Osteocyte (in vitro differentiated cells): ENCODE measurements at places on chromosomes 2 and 18. TPM values are rescaled to one million over a fixed set of nuclear protein-coding genes. Genes with fewer than 3 reads are reported as not detected.

- H3K4me1 ChIP-seq: peaks cover 77% of the 10 kb centered on the region
- H3K4me3 ChIP-seq: no peak overlapping the region
- no peak for DNase-seq
- H3K27me3 ChIP-seq: no peaks in the 10 kb centered on the region
These were observed 39.4 kb downstream of the MAP4K4 start for GRCh38 chr2:101736861-101737291.

- no peaks in the 10 kb centered on the region for H3K36me3 ChIP-seq
- H3K27ac ChIP-seq: no peak overlapping the region
- H3K27me3 ChIP-seq: no peaks in the 10 kb centered on the region
- DNase-seq: no peak
- H3K4me1 ChIP-seq: no peaks in the 10 kb centered on the region
These were observed 214.3 kb upstream of the LYPD1 start for GRCh38 chr2:132884292-132884691.

GRCh38 chr2:156110890-156111289, 221.6 kb downstream of the NR4A2 start:
- H3K36me3 ChIP-seq: no peaks in the 10 kb centered on the region
- H3K27me3 ChIP-seq: no peaks in the 10 kb centered on the region
- H3K27ac ChIP-seq: no peak overlapping the region
- no peak overlapping the region for H3K4me3 ChIP-seq

- no peaks in the 10 kb centered on the region for H3K36me3 ChIP-seq
- no peaks in the 10 kb centered on the region for H3K4me1 ChIP-seq
- H3K4me3 ChIP-seq: no peak overlapping the region
- no peak for DNase-seq
- no peak overlapping the region for H3K27ac ChIP-seq
These were observed 37.4 kb upstream of the C1D start for GRCh38 chr2:68100189-68100588.

DNA sequence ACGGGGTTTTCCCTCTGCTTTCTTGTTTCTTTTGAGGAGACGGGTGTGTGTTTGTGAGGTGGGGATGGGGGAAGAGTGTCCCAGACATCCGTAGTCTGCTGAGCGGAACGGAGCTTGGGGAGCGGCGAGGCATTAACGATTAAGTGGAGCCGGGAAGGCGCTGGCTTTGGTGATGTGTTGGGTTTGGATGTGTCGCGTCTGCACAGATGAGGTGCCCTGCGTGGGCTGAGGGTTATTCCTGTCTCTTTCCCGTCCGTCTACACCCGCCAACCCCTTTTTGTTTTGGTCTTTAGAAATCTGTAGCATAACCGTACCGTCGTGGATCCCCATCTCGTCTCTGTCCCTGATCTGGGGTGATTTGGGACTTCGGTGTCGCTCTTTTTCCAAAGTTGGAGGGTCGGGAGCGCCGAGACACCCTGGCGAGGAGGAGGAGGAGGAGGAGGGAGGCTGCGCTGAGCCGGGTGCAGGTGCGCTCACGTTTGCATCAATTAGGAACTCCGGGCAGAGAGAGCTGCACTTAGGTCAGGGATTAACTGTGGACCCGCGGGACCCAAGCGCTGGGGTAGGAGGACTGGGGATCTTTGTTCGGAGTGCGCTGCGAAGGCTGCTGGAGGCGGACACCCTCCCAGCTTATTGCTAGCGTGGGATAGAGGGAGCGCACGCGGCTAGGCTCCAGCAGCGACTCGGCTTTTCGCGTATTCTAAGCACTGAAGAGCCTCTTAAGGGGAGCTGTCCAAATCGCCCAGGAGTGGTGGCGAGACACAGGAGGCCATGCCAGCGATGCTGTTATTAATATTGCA, 720.3 kb downstream of the DPP10 start:
- DNase-seq: no peak
- H3K36me3 ChIP-seq: no peaks in the 10 kb centered on the region
- peaks cover 33% of the 10 kb centered on the region for H3K27me3 ChIP-seq
- H3K4me3 ChIP-seq: peak overlapping the region; percentile 29
- no peak overlapping the region for H3K27ac ChIP-seq

GRCh38 chr2:223697892-223698645, 95.9 kb upstream of the SCG2 start:
- no peaks in the 10 kb centered on the region for H3K36me3 ChIP-seq
- no peak for DNase-seq
- no peaks in the 10 kb centered on the region for H3K27me3 ChIP-seq
- H3K4me1 ChIP-seq: peaks cover 23% of the 10 kb centered on the region
- H3K27ac ChIP-seq: no peak overlapping the region
- no peak overlapping the region for H3K4me3 ChIP-seq

DNA sequence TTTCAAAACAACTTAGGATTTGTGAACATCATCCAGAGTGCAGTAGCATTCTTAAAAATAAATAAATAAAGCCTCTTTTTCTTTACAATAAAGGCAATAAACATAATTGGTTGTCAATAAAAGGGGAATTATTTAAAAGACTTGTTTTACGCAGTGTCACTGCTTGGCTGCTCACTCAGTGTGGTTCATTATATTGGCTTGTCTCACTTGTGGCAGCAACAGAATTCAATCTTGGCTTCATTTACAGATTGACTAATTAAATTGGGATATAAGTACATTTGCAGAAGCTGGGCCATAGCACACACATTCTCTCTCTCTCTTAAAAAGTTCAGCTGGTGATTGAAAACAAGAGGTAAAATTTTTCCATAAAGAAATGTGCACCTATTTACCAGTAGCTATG, 1027.6 kb downstream of the LRP1B start:
- H3K4me3 ChIP-seq: no peak overlapping the region
- H3K36me3 ChIP-seq: no peaks in the 10 kb centered on the region
- no peak overlapping the region for H3K27ac ChIP-seq
- no peaks in the 10 kb centered on the region for H3K27me3 ChIP-seq
- peaks cover 7% of the 10 kb centered on the region for H3K4me1 ChIP-seq
- no peak for DNase-seq

DNA sequence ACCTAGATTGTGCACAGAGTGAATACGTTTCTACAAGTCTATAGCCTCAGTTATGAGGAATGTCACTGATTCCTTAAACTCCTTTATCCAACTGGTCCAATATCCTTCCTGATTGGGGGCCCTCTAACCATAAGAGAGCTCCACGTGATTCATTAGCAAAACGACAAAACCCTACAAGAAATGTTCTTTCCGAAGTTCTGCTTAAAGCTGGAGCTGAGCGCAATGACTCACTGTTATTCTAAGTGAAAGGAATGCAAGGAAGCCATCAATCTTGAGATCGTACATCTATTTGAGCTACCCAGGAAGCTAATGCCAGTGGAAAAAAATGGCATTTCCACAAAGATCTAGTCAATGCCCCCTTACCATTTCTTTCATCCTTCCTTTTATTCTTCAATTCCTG, 354.9 kb upstream of the CDH20 start:
- H3K4me1 ChIP-seq: peaks cover 57% of the 10 kb centered on the region
- DNase-seq: no peak
- no peak overlapping the region for H3K4me3 ChIP-seq
- H3K36me3 ChIP-seq: no peaks in the 10 kb centered on the region
- no peaks in the 10 kb centered on the region for H3K27me3 ChIP-seq

- peaks cover 8% of the 10 kb centered on the region for H3K27me3 ChIP-seq
- no peaks in the 10 kb centered on the region for H3K36me3 ChIP-seq
- H3K27ac ChIP-seq: no peak overlapping the region
- H3K4me3 ChIP-seq: no peak overlapping the region
- no peaks in the 10 kb centered on the region for H3K4me1 ChIP-seq
These were observed 1466.8 kb upstream of the NXPH2 start for GRCh38 chr2:140246957-140247356.

DNA sequence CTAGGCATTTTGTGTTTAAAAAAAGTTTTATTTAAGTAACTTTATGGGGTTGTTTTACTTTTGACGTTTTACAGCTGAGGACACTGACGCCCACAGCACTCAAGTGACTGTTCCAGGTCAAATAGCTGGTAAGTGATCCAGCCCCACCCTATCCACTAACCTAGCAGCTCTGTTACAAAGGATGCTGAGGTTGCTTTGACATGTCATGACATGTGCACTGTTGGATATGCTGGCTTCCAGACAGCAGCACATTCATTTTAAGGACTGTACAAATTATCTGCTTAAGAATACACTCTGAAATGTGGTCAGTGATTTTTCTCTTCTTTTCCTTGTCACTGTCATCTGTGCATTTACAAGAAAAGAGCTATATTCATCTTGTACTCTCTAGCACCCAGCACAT, 417.5 kb downstream of the ZEB2 start:
- peaks cover 11% of the 10 kb centered on the region for H3K4me1 ChIP-seq
- no peaks in the 10 kb centered on the region for H3K27me3 ChIP-seq
- H3K4me3 ChIP-seq: no peak overlapping the region
- DNase-seq: no peak

DNA sequence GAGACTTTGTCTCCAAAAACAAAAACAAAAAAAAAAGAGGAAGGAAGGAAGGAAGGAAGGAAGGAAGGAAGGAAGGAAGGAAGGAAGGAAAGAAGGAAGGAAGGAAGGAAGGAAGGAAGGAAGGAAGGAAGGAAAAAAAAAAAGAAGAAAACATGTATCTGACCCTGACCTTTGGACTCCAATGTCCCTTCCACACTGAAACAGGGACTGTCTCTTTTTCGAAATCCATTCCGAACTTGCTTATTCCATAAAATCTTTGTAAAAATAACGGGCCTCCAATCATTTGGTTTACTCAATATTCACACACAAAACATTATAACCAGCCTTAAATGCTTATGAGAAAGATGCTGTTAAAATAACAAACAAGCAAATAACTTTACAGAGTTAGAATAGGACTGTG, 225.7 kb downstream of the TCF4 start:
- no peak overlapping the region for H3K4me3 ChIP-seq
- no peaks in the 10 kb centered on the region for H3K27me3 ChIP-seq
- H3K36me3 ChIP-seq: peaks cover 2% of the 10 kb centered on the region

DNA sequence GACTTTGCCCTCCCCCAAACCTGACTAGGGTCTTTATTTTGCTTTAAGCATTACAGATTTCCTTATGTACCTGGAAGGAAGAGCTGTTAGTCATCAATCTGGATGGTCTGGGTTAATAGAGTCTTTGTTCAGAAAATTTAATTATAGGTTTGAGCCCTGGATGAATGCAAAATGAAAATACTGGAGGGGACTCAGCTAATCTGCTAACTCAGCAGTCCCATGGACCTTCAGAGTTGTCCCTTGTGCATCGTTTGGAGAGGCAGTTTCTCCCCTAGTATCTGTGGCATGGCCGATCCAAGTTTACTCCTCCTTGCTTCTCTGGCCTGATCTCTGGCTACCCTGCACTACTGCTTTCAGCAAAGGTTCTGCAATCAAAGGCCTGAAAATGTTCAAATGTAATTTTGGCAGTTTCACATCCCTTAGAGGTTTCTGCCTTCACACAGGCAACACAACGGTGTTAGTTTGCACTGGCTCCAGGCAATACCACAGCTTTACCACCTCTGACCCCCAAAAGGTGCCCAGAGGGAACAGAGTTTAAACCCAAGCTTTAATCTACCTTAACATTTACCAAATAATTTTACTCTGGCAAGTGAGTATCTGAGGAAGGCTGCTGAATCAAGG, 134.3 kb downstream of the THADA start:
- no peaks in the 10 kb centered on the region for H3K27me3 ChIP-seq
- peaks cover 90% of the 10 kb centered on the region for H3K4me1 ChIP-seq
- H3K27ac ChIP-seq: peak overlapping the region; percentile 93
- no peak for DNase-seq
- H3K36me3 ChIP-seq: peaks cover 3% of the 10 kb centered on the region

GRCh38 chr18:26792661-26793060, 72.8 kb downstream of the AQP4 start:
- no peaks in the 10 kb centered on the region for H3K27me3 ChIP-seq
- no peak for DNase-seq
- no peak overlapping the region for H3K27ac ChIP-seq
- no peak overlapping the region for H3K4me3 ChIP-seq
- no peaks in the 10 kb centered on the region for H3K36me3 ChIP-seq

RAMP1 gene
- 87.9 and 93.4 TPM in 2 replicates for total RNA-seq
